ENCODE measurements at places on chromosomes 1 and 21. TPM values are rescaled to one million over a fixed set of nuclear protein-coding genes. Genes with fewer than 3 reads are reported as not detected.

The FOXD3 gene
- not detected for total RNA-seq

The KRTAP13-2 gene
- not detected for total RNA-seq

The HUNK gene
- not detected for total RNA-seq

The ACTL8 gene
- not detected for total RNA-seq

The NBPF26 gene
- total RNA-seq = 19.4 TPM

The PHLDA3 gene
- total RNA-seq = 69.0 TPM

The C1orf210 gene
- total RNA-seq = not detected

The OR10J1 gene
- not detected for total RNA-seq

The CD58 gene
- total RNA-seq = 15.5 TPM

The VSIG8 gene
- not detected for total RNA-seq

The PALMD gene
- total RNA-seq = 31.9 TPM

The EXO1 gene
- 29.1 TPM for total RNA-seq

The COL9A2 gene
- total RNA-seq = 0.38 TPM

The TNFAIP8L2 gene
- total RNA-seq = not detected

The RXRG gene
- total RNA-seq = not detected

The LIN28A gene
- not detected for total RNA-seq

The TRIM46 gene
- 1.5 TPM for total RNA-seq

The IFI44 gene
- total RNA-seq = 19.2 TPM

The RIPPLY3 gene
- total RNA-seq = not detected

The CHIT1 gene
- total RNA-seq = not detected

The GNG4 gene
- total RNA-seq = under 0.01 TPM

The MUTYH gene
- total RNA-seq = 10.7 TPM

The CYP4A11 gene
- not detected for total RNA-seq

The OLFML3 gene
- total RNA-seq = 7.5 TPM

The ZBTB8A gene
- 4.6 TPM for total RNA-seq

The ALX3 gene
- total RNA-seq = not detected

The WDR64 gene
- not detected for total RNA-seq

The BNIPL gene
- total RNA-seq = 0.38 TPM

The ANGEL2 gene
- total RNA-seq = 37.2 TPM

The GBP7 gene
- not detected for total RNA-seq

The PDE9A gene
- 1.3 TPM for total RNA-seq

The EDARADD gene
- total RNA-seq = 0.19 TPM

The HPDL gene
- 0.56 TPM for total RNA-seq

The TNFRSF9 gene
- 0.28 TPM for total RNA-seq

The LRRIQ3 gene
- 1.4 TPM for total RNA-seq

All from regular cardiac myocyte (primary cell).